Activated CD4-positive, alpha-beta T cell treated with anti-CD3 and anti-CD28 coated beads for 36 hours (primary cell): ENCODE measurements at places on chromosomes 16 and 17. TPM values are rescaled to one million over a fixed set of nuclear protein-coding genes. Genes with fewer than 3 reads are reported as not detected.

DNA sequence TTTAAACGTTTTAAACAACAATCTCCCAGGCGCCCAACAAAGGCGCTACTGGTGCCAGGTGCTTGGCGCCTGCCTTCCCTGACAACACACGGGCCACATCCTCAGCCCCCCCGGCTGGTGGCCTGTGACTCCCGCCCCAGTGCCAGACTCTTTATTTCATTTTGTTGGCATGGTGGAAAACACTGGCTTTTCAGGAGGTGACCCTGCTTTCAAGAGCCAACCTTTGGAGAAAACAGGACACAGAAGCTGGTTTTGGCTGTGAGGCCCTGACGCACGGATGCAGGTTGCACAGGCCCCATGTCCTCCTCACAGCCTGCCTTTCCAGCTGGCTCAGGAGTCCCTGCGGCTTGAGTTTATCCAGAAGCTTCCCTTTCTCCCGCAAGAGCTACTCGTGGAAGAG lies 100.0 kb downstream of the METRNL start:
- no peak for DNase-seq
- no peaks in the 10 kb centered on the region for H3K4me1 ChIP-seq
- no peaks in the 10 kb centered on the region for H3K36me3 ChIP-seq
- H3K4me3 ChIP-seq = no peak overlapping the region
- no peak overlapping the region for H3K27ac ChIP-seq

GRCh38 chr16:47524007-47524405 lies 62.9 kb downstream of the PHKB start:
- H3K36me3 ChIP-seq = peaks cover 34% of the 10 kb centered on the region
- no peak overlapping the region for H3K4me3 ChIP-seq
- H3K4me1 ChIP-seq = peaks cover 2% of the 10 kb centered on the region
- DNase-seq = no peak
- no peak overlapping the region for H3K27ac ChIP-seq

DNA sequence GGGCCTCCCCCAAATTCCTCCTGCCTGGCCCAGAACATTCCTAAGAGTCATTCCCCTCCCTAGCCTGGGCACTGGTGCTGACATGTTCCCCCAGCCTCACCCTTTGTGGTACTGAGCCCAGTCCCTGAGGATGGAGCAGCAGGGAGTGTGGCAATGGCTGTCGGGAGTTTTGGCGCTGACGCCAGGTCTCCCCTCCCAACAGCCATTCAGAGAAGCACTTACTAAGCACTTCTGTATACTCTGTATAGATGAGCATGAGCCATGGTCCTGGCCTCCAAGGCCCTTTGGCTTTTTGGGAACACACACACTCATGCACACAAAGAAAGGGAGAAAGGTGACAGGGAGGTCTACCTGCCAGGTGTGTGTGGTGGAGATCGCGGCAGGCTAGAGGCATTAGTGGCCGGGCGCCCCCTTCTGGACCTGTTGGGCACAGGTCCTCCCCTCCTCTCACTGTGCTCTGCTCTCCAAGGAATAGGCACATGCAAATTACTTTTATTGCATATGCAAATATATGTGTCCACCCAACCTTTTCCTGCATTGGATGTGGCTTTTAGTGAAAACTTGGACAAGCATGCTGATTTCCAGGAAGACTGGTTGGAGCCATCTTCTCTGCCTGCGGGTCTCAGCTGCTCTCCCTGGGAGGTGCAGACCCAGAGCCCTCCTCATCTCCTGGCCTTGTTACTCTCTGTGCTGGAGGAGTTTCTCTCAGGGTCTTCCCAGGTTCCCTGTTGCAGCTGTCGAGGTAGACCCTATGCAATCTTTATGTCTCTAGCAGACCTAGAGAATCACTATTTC lies 17.4 kb upstream of the C17orf107 start:
- peaks cover 13% of the 10 kb centered on the region for H3K36me3 ChIP-seq
- H3K4me3 ChIP-seq = no peak overlapping the region
- no peaks in the 10 kb centered on the region for H3K27me3 ChIP-seq
- H3K27ac ChIP-seq = no peak overlapping the region
- peak; percentile 84 for DNase-seq

The FBXO31 gene
- 26.8 TPM for total RNA-seq

The TPPP3 gene
- not detected for total RNA-seq
